ENCODE measurements at places on chromosomes 1 and 21.
A peak's percentile ranks its signal among the peaks of the same experiment; 100 is the strongest.

- peak; percentile 48 for DNase-seq
These were observed 15.6 kb downstream of the TNNT2 start for GRCh38 chr1:201361652-201362504.

DNA sequence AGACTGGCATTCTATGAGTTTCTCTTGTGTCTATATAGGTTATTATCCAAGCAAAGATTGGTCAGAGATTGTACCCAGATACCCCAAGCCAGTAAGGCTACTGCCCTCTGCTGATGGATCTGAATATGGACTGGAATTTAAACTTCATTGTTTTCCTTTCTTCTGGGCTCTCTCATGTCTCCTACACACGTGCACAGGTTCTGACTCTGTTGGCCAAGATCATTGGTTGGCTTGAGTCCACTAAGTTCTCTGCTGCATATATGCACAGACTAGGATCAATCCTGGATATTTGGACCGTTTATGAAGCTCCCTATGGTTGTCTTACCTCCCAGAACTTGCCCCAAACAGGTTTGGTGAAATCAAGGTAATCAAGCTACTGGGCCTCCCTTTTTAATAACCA lies 69.7 kb downstream of the CC2D1B start:
- peak; percentile 9 for DNase-seq

DNA sequence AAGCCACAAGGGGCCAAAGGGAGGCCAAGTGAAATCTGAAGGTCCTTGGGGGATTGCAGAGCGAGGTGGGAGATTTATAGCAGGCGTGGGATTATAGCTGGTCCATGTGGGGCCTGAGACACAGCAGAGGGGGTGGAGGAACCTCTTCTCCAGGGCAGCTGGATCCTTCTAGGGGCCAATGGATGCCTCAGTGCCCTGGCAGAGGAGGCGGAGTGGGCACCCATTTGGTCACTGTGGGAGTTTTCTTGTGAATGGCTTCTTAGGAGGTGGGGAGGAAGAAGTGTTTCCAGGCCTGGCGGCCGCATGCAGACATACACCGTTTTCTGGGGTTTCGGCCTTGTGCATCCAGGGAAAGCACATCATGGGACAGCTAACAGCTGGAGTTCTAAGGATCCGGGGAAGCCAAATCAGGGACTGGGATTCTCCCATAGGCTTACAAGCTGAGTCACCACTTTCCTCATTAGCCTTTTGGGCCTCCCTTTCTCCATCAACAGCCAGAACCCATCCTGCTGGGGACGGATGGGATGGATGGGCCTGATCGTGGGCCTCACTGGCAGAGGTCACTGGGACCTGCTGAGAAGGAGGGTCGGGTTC lies 76.5 kb downstream of the RHOU start:
- no peak for DNase-seq

- no peak for DNase-seq
These were observed 238.4 kb upstream of the CACYBP start for GRCh38 chr1:174761335-174761734.

DNA sequence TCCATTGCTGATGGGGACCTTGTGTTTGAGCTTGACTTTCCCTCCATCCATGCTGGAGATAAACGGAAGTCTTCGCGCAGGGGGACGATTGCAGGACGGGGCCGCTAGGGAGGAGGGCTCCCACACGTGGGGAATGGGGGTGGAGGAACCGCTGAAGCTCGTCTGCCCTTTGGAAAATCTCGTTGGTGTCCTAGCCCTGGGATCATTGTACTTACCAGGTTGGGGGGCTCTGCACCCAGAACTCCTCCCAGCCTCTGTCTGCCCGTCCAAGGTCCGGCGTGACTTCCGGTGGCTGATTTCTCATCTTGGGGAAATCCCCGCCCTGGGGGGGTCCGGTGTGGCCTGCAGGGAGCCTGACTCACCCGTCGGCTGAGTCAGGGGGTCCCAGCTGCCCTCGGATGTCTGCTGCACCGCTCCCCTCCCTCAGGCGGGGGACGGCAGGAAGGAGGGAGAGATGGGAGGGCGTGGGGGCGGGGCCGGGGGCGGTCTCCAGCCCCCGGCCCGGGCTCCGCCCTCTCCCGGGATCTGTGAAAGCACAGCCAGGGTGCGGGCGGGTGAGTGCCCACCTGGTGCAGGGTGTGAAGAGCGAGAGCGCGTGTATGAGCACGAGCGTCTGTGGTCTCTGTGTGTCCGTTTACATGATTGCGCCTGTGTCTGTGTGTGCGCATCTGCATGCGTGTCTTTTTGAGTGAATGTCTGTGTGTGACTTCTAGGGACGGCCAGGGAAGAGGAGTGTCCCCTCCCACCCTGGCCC lies 35.8 kb downstream of the PIK3CD start:
- no peak for DNase-seq

DNA sequence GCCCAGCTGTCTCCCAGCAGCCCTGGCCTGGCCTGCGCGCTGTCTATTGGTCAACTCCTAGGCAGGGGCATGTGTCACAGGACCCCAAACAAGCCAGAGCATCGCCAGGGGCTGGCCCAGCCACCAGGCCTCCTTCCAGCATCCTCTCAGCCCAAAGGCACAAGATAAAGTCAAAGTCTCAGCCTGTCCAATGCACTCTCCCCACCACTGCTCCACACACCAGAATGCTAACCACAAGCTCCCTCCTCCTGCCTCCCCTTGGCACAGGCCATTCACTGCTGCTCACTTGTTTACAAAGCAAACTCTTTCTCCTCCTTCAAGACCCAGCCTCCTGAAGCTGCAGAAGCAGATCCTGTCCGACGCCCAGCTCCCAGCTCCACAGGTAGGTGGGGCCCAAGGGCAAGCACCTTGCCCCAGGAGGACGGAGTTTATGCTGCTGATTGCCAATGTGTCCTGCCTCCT lies 133.4 kb downstream of the DMRTB1 start:
- DNase-seq = no peak

DNA sequence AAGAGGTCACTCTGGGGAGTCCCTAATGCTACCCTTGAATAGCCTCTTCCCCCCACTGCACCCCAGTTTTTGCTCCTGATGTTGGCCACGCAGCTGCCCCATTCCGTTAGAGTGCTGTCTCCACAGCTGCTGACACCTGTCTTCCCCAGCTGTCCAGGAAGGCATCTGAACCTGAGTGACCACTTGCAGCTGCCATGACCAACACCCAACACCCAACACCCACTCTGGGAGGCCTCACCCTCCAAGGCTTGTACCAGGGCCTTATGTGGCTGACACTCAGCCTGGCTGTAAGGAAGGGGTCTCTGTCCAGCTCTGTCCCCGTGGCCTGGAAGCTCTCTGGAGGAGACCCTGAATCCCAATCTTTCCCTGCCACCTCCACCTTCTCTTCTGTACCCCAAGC lies 26.7 kb upstream of the LDLRAP1 start:
- DNase-seq = no peak

GRCh38 chr21:42785666-42786427 lies 93.5 kb downstream of the WDR4 start:
- DNase-seq = no peak

- DNase-seq = no peak
These were observed 667 bp downstream of the HHIPL2 start for GRCh38 chr1:222547260-222547614.

- DNase-seq = peak; percentile 77
These were observed 334 bp downstream of the PRDM15 start for GRCh38 chr21:41878831-41879189.

DNA sequence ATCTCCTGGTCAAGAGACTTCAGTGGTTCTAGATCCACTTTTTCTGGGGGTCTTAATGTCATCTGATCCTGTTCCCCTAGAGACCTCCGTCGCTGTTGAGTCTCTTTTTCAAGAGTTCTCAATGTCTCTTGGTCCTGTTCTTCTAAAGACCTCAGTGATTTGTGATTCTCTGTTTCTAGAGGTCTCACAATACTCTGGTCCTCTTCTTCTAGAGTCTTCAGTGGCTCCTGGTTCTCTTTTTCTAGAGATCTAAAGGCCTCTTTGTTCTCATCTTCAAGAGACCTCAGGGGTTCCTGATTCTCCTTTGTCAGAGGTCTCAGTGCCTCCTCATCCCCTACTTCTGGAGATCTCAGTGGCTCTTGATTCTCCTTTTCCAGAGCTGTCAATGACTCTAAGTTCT lies 5.4 kb downstream of the NES start:
- no peak for DNase-seq

GRCh38 chr1:207365063-207365462 lies 43.6 kb downstream of the CD55 start:
- DNase-seq = no peak

DNA sequence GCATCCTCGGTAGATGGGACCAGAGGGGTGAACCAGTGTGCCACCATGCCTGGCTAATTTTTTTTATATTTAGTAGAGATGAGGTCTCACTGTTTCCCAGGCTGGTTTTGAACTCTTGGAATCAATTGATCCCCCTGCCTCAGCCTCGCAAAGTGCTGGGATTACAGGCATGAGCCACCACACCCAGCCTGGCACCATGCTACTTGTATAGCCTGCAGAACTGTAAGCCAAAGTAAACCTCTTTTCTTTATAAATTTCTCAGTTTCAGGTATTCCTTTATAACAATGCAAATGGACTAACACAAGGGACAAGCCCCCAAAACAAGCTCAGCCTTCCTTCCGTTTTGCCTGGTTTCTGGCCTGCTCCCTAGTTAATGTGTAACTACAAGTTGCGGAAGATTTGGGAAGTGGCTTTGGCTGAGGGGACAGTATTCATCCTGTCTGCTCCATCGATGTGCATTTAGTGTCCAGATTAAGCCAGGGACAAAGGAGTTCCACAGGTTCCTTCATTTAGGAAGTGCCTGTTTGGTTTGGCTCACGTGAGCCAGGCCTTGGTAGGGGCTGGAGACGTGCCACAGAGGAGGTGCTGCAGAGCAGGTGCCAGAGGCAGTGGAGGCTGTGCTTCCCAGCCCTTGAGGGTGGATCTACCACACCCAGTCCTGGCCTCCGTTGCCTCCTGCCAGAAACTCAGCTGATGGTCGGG lies 4.4 kb downstream of the AVPR1B start:
- DNase-seq = no peak

- no peak for DNase-seq
These were observed 123.7 kb downstream of the FOXD2 start for GRCh38 chr1:47561523-47562007.
